ENCODE measurements at places on chromosomes 2 and 18.
A peak's percentile ranks its signal among the peaks of the same experiment; 100 is the strongest.

- DNase-seq, result no peak
Measured at GRCh38 chr2:69097891-69098655, 85.1 kb downstream of the ANTXR1 start.

DNA sequence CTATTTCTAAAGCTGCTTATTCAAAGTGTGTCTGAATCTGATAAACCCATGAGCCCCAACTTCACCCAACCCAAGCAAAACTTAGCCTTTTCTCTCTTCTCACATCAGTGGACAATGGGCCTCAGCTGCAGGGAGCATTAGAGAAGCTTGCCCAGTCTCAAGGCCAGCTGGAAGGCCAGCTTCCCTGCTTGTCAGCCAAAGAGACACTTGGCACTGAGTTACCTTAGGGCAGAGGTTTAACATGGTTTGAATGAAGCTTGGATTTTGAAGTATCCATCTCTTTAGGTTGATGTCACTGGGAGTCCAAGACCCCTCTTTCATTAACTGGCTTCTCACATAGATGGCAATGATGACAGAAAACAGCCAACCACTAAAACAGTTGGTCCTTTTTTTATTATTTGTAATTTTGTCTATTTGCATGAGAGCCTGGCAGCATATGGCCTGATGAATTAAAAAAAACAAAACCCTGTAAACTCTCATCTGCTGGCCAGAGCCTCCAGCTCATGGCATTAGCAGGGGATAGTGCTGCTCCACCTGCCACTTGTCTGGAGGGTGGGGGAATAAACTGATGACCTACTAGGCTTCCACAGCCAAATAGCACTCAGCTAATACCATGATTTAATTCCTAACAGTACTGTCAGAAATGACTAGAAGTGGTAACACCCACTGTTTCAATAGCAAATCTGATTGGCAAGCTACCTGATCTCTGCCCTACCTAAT, 137.0 kb downstream of the UBE2E3 start:
- DNase-seq, result no peak

DNA sequence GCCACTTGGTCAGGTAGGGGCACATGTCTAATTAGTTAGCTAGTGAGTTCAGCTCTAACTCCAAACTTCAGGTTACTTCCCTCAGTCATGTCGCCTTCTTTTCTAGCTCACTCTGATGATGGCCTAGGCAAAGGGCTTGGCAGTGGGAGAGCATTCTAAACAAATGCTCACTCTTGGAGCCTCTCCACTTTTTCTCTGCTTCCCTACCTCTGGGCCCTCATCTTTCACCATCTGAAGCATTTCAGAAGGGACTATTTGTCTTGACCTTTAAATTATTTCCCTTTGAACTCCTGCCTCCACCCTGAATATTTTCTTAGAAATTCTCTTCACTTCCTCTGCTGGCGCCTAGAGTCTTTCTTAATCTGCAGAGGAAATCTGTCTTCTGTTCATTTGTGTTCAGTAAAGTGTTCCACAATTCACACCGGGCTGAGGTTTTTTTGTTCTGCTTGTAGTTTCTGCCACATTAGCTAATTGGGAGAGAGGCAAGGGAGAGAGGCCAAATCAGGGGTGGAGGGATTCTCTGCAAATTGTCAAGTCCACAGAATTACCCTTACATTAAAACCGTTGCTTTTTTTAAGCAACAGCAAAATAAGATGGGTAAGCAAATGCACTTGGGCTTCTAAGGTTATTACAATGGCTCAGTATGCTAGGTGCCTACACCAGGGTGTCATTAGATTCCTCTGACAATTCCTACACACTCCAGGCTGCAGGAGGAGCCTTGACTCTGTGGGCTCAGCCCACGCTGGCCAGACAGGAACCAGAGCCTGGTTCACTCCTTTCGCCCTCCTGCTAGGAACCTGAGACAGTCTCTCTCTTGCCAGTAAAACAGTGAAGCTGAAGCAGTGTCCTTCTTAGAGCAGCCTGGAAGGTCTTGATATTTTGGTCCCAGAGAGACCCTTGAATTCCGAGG, 5.5 kb downstream of the MSGN1 start:
- no peak for DNase-seq

DNA sequence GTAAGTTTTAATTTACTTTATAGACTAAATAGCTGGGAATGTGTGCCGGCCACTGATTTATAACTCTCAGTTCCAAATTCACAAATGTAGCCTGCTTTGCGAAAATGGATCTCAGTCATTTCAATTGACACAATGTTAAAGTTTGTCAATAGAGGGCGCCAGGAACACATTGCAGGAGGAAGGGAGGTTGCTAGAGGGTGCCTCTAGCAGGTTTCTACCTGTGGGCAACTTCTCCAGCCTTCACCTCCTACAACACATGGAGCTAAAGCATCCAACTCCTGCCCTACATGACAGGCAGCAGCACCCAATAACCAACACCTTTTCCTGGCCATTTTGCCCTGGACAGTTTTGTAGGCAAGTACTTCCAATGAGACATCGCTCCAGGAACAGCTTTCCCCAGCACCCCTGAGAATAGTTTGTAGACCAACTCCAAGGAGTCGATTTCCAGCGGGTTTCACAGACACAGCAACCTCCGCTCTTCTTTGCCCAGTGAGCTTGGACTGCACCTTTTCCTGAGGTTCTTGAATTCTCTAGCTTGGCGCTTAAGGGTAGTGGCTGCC, 784.8 kb upstream of the CDH2 start:
- DNase-seq, result no peak

GRCh38 chr2:200677721-200678532, 92.1 kb downstream of the AOX1 start:
- no peak for DNase-seq

- no peak for DNase-seq
Measured at GRCh38 chr18:24372279-24372872, 25.2 kb downstream of the OSBPL1A start.

DNA sequence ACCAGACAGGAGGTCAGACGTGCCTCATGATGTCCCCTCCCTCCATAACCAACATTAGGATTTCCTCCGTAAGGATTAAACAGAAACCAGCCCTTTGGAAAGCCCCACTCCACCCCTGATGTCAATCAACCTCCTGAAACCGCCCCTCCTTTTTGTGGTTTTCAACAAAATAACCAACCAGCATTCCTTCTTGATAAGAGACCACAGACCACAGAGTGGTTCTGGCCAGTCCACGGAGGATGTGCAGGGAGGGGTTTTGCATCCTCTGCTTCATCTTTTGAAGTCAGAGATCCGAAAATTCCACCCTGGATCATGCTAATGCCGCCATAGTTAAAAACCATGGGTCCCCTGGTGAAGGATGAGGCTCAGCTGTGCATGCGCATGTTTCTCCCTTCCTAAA, 180.0 kb upstream of the CCDC150 start:
- no peak for DNase-seq

- no peak for DNase-seq
Measured at GRCh38 chr2:27653397-27653796, 10.0 kb downstream of the SUPT7L start.

GRCh38 chr2:223925106-223925505, 20.0 kb downstream of the WDFY1 start:
- DNase-seq, result no peak

DNA sequence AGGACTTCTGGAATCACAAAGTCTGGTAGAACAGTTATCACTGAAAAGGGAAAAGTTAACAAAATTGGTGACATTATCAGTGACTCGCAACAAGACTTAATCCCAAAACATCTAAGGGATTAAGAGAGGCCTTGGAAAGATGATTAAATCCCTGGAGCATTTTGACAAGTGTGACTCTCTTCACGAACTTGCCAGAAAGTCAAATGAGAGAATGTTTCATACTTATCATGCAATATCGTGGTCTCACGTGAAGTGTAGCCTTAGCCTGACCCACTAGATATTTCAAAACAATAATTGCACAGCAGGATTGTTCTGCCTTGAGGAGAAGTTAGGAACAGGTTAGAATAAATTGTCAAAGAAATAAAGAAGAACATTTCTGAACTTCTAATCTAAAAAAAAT, 104.5 kb downstream of the COL6A3 start:
- no peak for DNase-seq

GRCh38 chr18:286515-287310, 18.9 kb upstream of the THOC1 start:
- DNase-seq, result no peak

GRCh38 chr2:86249579-86250391, 50.5 kb downstream of the MRPL35 start:
- DNase-seq, result no peak

- no peak for DNase-seq
Measured at GRCh38 chr2:216480221-216480620, 18.4 kb upstream of the RPL37A start.

DNA sequence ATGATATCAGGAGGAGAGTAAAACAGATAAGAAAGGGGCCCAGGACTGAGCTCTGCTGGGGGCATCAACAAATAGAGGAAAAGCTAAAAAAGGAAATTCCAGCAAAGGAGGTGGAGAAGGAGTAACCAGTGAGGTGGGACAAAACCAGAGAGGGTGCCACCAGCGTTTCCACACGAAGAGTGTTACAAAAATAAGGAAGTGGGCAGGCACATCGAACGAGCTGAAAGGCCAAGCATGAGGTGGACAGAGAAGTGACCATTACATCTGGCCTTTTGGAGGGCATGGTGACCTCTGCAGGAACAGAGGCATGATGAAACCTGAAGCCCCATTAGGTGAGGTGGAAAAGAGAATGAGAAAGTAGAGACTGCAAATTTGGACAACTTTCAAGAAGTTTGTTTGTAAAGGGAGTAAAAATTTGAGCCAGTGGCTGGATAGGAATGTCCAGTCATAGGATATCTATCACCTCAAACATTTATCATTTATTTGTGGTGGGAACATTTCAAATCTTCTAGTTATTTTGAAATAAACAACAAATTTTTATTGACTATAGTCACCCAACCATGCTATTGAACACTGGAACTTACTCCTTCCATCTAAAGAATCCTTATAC, 18.4 kb upstream of the VIT start:
- DNase-seq, result no peak

DNA sequence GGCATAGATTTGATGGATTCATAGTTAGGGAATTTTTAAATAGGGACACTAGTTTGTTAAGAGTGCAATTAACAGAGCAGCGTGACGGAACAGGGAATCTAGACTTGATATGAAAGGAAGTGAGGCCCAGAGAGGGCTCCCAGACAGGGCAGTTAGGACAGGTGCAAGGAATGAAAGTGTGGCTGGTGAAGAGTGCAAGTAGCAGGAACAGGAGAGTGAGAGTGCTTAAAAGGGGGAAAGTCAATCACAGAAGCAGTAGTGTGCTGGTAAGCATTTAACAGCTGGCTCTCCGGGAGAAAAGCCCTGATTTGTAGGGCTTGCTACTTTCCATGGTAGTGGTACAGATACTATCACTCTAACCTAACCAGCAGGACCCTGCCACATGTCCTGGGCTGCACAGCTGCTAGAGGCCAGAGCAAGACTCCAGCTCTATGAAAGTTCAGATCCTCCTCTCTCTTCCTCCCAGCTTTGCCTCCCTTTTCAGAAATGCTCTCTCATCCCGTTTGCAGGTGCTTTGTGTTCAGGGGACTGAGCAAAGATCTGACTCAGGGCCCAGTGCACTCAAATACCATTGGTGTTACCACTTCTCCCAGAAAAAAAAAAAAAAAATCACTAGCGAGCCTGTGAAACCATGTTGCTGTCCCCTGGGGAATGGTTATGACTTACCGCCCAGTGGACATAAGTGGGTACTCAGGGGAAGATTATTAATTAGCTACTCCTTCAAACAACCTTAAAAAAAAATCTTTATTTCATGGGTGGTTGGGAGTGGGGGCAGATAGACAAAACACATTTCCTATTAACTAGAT, 18.1 kb upstream of the GCFC2 start:
- no peak for DNase-seq

- DNase-seq, result no peak
Measured at GRCh38 chr2:222884805-222885424, 24.1 kb downstream of the ACSL3 start.

GRCh38 chr2:219171231-219171651, 1.4 kb upstream of the SLC23A3 start:
- no peak for DNase-seq

DNA sequence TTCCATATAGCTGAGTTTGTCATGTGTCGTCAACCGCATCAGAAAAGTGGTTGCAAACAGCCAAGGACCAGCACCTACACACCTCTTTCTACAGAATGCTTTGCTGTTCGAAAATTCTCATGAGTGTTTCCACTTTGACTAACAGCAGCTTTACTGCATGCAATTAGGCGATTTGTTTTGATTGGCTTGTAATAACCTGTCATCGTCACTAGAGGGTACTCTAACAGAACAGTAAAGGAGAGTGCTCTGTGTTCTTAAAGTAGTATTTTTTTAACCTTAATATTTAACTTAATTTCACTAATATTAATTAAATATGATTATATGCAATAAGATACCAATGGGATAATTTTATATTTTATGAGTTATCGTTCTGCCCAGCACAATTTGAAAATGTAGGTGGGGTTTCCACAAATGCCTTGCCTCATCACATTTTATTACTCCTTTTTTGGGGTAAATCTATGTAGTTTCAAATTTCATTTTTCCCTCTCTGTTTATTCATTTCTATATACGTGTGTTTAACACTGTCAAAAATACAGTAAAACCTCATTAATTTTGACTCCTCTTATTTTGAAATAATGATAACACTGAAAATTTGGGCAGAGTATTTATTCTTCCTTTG, 502.2 kb downstream of the NRXN1 start:
- DNase-seq, result no peak

GRCh38 chr18:74353169-74353775, 37.6 kb downstream of the C18orf63 start:
- DNase-seq, result peak; percentile 49
